COR-L47 (cell line): ENCODE measurements at places on chromosomes 4 and X.

DNA sequence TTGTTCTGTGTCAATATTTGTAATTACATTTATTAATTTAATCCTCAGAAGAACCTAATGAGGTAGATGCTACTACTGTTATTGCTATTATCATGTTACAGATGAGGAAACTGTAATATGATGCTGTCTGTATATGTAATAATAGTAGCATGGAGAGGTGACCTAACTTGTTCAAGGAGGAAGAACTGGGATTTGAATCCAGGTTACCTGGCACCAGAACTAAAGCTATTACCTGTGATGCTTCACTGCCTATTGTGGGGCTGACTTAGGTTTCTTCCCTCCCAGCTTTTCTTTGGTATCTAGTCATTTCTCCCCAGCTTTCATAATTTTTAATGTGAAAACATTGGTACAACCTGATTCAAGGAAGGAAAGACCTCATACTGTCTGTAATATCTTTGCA lies 43.6 kb downstream of the RAPGEF2 start:
- no peak for DNase-seq

GRCh38 chr4:71593311-71593710 lies 190.6 kb downstream of the GC start:
- no peak for DNase-seq

- DNase-seq, result no peak
These were observed 429.1 kb upstream of the FTHL17 start for GRCh38 chrX:31500921-31501320.

- DNase-seq, result no peak
These were observed 382.6 kb downstream of the CENPC start for GRCh38 chr4:67162690-67163089.

DNA sequence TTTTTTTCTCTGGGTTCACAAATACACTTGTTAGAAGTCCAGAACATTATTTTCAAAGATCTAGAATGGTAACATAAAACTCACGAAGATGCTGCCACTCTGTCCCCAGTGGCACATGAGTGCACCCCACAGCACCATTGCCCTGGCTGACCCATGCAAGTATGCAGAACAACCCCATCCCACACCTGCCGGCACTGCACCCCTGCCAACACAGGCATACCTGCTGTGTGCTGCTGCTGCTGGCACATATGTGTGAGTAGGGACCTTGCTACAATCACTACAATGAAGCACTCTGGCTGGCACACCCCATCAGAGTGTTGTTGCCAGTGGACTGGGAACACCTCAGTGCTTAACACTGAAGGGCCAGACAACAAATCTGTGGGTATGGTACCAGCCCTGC lies 66.9 kb downstream of the CISD2 start:
- DNase-seq, result no peak

DNA sequence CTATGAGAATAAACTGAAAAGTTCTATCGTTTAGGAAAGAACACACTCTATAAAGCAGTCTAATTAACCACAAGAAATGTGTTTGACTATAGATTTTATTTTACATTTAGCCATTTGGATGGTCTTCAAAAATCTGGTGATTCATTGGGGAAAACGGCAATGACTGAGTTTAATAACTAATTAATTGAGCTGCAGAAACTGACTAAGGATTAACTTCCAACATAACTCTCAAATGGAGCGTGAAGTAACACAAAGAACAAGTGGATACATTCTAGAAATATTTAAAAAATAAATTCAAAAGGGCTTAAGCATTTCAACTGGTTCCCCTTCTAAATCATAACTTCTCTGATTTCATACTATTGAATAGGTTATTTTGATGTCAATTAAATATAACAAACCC lies 1582.4 kb downstream of the PCDH18 start:
- DNase-seq, result no peak

DNA sequence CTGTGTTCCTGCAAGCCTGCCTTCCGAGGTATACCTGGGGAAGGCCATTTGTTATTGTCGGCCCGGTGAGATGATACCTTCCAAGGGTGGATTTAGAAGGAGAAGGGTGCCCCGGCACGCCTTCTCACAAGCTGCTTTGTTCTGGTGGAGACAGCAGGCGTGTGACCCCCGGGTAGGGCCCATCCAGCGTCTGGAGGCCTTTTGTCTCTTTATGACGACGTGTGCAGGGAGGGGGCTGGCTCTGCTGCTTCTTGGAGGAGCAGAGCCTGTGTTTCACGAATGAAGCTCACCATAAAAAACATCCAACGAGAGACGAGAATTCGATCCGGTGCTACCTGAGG lies 45.3 kb downstream of the SHOX start:
- no peak for DNase-seq

DNA sequence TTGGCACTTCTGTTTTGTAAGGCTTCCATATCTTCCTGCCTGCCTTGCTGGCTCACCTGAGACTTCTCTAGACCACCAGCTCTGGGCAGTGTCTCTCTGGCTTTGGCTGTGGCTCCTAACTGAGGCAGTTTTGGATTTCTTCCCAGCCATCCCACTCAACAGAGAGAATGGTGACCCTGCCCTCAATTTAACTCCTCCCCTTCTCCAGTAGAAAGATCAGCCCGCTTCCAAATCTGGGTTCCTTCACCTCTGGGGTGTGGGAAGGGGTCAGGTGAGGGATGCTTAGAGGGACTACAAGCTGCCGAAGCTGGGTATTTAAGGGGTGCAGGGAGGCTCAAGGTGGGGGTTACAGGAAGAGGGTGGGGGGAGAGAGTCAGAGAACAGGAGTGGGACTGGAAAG lies 23.7 kb downstream of the NAP1L5 start:
- no peak for DNase-seq

- no peak for DNase-seq
These were observed 2078.4 kb upstream of the TENM3 start for GRCh38 chr4:180164799-180165198.

- no peak for DNase-seq
These were observed 52.4 kb upstream of the IL21 start for GRCh38 chr4:122673252-122673651.

GRCh38 chr4:80587871-80588385 lies 252.4 kb downstream of the CFAP299 start:
- DNase-seq, result peak; percentile 5

DNA sequence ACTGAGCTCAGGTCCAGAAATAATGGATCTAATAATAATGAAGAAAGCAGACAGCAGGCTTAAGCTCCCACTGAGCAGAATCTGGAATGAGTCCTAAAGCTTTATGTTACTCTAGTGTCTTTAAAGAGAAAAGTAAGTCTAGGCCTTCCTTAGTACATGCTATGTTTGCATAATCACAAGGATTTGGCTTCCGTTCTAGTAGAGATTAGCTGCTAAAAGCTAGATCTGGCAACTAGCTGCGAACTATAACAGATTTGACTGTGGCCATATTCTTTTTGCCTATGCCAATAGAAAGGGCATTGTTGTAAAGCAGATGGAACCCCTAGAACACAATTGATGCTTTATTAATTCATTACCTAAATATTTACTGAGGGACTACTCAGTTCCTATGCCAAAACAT lies 19.0 kb downstream of the COX7B2 start:
- DNase-seq, result no peak

- DNase-seq, result no peak
These were observed 124.4 kb downstream of the VEGFC start for GRCh38 chr4:176668324-176668723.

- peak; percentile 91 for DNase-seq
These were observed at the start of gene RUFY3 for GRCh38 chr4:70721747-70722146. Gene RUFY3, plus strand, starts transcription at chr4:70721964. Its CDS starts 610 bp downstream, at chr4:70722574.

DNA sequence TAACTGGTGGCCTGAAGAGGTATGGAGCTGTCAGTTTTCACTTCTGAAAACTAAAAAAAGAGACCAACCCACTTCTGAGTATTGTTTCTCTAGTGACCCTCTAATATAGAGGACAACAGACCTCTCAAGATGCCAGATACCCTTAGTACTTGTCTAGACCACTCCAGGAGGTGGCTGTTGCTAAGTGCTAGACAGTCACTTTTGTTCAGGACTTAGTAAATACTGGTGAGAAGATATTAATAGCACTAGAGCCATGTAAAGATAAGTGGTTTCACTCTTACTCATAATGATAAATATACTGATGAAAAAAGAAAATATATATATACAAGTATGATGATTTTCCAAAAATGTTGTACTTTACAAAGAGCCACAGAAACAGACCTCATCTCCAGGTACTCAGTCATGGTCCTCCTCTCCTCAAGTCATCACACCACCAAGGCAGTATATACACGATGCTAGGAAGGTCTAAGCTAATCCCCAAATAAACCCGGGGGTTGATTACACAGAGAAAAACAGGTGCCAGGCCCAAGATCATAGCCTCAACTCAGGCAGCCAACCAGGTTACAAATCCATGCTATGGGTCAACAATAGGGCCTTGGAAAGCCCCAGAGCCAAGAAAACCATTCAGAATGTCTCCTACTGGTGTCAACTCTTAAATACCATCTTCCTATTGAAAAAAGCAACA lies 66.9 kb downstream of the ARHGEF9 start:
- DNase-seq, result no peak

- DNase-seq, result no peak
These were observed 11.3 kb downstream of the BLOC1S4 start for GRCh38 chr4:6727081-6727942.

DNA sequence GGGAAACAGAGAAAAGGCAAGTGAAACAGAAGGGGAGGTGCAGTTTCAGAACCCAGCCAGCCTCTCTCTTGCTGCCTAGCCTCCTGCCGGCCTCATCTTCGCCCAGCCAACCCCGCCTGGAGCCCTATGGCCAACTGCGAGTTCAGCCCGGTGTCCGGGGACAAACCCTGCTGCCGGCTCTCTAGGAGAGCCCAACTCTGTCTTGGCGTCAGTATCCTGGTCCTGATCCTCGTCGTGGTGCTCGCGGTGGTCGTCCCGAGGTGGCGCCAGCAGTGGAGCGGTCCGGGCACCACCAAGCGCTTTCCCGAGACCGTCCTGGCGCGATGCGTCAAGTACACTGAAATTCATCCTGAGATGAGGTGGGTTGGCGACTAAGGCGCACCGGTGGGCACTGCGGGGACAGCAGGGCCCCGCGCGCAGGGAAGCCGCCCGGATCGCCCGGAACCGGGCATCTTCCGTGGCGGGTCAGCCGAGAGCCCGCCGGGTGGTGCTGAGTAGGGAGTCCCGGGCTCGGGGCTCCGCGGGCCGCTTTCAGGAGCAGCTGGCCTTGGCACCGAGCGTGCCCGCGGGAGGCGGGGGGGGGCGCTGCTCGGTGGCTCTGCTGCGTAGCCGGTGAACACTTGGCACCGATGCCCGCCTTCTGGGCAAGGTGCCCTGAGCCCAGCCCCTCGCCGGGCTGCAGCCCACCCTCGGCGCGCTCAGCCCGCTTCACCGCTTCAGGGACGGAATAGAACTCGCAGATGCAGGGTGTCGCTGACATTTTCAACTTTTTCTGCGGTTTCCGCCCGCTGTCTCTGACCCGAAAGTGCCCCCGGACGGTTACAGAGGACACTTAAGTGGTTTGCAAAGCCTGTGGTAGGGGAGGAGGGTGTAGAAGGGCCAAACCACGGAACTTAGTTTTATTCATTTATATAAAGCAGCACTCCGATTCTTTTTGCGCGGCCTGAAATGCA lies at the start of gene CD38:
Gene CD38, plus strand, starts transcription at position 40 of the 953 bp plus-strand sequence. Its CDS starts 87 bp downstream, at position 127.
- DNase-seq, result no peak

- no peak for DNase-seq
These were observed 365.6 kb upstream of the EDA2R start for GRCh38 chrX:67004451-67004850.

DNA sequence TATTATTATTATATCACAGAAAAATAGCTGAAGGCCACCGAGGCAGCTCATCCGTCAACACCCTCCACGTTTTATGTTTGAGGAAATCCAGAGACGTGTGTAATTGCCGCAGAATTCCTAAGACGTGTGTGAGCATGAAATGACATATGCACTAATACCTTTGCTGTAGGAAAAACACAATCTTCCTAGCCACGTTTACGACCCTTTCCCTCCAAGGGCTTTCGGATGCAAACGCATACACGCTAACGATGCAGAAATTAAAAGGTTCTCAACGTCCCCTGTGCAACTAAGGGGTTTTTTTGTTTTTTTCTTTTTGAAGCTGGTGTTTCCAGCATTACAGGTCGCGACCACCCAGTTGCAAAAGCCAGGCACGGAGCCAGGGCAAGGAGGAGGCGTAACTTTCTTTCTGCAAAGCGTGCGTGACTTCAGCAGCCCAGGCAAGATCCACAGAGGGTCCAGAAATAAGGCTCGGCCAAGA lies 33.8 kb downstream of the CRLF2 start:
- DNase-seq, result no peak

GRCh38 chr4:121255986-121256750 lies 92.0 kb upstream of the TNIP3 start:
- DNase-seq, result no peak

DNA sequence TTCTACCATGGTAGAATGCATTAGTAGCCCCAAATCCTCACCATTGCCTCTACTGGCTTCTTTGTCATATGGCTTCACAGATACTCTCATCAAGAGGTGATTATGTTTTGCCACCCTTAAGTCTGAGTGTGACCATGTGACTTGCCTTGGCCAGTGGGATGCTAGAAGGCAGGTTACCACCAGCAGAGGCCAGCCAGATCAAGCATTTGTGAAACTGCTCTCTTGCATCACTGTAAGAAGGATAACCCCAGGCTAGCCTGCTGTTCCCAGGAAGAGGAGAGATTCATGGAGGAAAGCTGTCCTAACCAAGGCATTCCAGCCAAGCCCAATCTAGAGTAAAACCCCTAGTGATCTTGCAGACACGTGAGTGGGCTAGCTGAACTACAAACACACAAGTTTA lies 46.8 kb downstream of the USP46 start:
- no peak for DNase-seq

- DNase-seq, result peak; percentile 1
These were observed 237.8 kb upstream of the ADGRL3 start for GRCh38 chr4:60962286-60962685.

DNA sequence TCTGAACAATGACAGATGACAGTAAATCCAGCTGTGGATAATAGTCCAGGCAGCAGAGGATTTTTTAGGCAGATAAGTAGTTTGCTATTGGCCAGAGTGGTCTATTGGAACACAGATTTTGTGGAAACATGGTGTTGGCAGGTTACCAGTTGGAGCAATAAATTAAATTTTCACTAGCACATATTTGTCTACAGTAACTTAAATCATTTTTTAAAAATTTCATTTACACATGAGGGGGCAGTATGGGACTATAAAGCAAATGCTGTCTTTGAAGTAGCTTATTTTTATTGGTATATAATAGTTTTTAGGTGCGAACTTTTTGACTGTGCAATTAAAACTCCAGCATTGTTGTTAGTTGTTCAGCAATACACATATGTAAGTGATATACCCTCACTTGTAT lies 289.8 kb downstream of the ARHGAP10 start:
- peak; percentile 5 for DNase-seq

- DNase-seq, result no peak
These were observed 75.3 kb upstream of the USP38 start for GRCh38 chr4:143109376-143109775.

GRCh38 chr4:5976431-5976830 lies 41.8 kb downstream of the C4orf50 start:
- no peak for DNase-seq

DNA sequence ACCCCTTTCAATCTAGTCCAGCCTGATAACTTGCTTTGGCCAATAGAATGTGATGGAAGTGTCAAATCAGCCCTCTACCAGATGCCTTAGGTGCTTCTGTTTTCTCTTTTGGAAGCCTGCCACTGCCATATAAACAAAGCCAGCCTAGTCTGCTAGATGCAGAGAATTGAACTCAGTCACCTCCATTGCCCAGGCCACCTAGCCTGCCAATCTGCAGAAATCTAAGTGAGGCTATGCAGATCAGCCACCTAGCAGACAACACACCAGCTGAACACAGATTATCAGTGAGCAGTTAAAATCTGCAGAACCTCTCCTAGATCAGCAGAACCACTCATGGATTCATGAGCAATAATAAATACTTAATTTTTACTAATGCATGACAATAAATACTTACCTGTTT lies 1108.2 kb downstream of the PCDH18 start:
- no peak for DNase-seq

GRCh38 chrX:101290957-101291603 lies at the start of gene TAF7L:
Gene TAF7L, minus strand, starts transcription at chrX:101291334. Its CDS starts 3,791 bp downstream, at chrX:101287543.
- DNase-seq, result no peak

- no peak for DNase-seq
These were observed 228.2 kb downstream of the ADGRA3 start for GRCh38 chr4:22287631-22288030.
